Coronary artery (tissue), 2 donors: ENCODE measurements at places on chromosomes 2 and 18.

DNA sequence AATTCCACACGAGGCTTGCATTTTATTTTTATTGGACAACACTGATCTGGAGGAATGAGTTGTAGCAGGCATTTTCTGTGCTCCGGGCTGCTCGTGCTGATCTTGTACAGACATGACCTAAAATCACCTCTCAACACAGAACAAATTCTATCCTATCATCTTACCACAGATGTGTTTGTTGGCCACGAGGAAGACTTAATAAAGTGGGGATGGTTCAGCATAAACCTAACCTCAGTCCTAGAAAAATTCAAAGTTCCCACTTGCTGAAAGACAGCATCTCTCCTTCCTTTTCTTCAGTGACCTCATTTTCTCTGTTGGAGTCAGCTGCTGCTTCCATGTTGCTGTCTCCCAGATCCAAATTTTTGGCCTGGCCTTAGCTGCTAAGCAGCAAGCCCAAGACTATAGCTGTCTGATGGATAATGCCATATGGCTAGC is 45.3 kb downstream of the RBKS start:
- no peak for DNase-seq

DNA sequence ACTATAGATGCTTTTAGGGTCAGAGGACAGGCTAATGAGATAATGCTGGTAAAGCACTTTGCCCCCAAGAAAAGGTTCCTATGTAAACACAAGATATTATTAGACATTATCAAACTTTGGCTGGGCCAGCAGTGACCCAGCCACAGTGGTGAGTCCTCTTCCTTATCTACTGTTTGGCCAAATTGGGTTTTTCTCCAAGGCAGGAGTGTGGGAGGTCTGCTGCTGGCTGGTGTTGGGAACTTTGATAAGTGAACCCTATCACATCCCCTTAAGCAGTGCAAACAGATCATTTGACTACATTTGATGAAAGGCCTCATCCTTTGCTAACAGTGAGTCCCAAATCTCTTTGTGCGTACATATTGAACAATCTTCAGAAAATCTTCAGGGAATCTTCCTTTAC is 16.2 kb downstream of the FZD7 start:
- DNase-seq = no peak

- no peak for DNase-seq
Observed at GRCh38 chr2:130261970-130262760, 63.9 kb upstream of the TUBA3E start.

- peak; percentile 52 for DNase-seq
Observed at GRCh38 chr2:230933521-230934180, 8.6 kb upstream of the GPR55 start.

GRCh38 chr2:17667898-17668297 is 85.7 kb downstream of the SMC6 start:
- DNase-seq = no peak

- DNase-seq = no peak
Observed at GRCh38 chr2:149645391-149645790, 57.8 kb upstream of the MMADHC start.

DNA sequence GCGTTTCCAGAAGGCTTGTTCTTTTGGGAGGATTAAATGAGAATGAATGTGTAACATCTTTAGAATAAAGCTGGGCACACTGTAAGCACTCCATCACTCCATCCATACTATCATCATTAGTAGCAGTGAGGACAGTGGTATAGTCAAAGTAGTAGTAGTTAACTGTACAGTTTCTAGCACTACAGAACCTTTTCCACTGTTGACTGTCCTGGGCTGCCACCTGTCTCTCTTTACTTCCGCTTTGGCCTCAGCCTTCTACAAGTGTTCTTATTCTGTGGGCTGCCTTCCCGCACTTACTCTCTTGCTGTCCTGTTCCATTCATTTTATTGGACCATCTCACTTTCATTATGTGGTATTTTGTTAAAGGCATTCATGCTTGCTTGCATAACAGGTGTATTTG is 3.3 kb downstream of the SLC9A2 start:
- no peak for DNase-seq

DNA sequence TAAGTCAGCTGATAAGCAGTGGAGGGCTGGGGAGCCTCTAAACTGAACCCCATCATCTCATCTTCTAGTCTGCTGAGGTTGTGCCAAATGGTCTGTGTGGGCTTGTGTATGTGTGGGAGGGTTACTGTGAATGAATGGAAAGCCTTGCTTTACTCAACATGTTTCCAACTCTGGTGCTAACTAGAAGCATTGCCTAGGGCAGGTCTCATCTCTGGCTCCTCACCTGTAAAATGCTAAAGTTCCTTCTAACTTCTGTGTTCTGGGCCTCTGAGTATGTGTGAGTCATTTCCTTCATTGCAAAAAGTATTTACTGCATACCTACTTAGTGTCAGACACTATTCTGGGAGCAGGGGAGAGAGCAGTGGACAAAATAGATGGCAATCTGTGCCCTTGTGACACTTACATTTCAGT is 1.3 kb downstream of the LIPG start:
- DNase-seq = no peak
